Esophagus mucosa (tissue), 1 donor: ENCODE measurements at places on chromosomes 16 and 17.

- peak; percentile 18 for ATAC-seq
Observed at GRCh38 chr16:90032674-90033331, 13.5 kb upstream of the DBNDD1 start.

DNA sequence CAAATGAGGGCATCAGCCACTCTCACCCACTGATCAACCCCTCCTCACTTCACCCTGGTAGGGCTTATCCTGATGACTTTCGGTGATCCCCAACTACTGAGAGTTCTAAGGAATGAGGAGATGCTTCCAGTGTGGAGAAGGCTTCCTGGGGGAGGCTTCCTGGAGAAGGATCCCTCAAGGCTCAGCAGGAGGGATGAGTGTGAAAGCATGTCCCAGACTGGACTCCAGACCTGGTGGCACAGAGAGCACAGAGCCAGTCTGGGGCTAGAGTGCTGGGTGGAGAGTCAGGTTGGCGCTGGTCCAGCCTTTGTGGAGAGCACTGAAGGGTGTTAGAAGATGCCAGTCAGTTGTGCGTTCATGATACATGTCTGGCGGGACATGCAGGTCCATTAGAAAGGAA, 53.7 kb downstream of the PLD6 start:
- no peak for ATAC-seq

DNA sequence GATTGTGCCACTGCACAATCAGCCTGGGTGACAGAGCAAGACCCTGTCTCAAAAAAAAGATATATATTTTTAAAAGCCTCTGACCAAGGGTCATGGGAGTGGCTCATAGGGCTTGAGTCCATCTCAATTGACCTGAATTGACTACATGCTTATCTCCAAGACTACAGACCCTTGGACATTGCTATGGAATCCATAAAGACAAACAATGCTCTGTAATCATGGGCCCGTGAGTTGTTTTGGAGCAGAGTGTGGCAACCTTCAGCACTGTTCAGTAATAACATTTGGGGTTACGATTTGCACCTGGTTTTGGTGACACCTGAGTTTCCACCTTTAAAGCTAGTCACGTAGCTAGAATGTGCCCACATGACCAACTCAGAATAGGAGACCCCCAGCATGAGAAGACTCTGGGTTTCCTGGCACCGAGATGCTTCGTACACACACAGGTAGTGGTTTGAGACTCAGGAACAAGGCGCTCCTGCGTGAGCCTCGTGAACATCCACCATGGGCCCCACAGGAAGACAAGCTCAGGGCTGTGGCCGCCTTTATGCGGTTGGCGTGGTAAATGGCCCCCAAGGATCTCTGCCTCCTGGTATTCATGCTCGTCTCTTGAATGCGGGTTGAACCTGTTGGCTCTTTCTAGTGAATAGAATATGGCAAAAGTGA, 66.6 kb upstream of the RPH3AL start:
- no peak for ATAC-seq

- ATAC-seq = no peak
Observed at GRCh38 chr17:50837286-50837979, 2.0 kb downstream of the WFIKKN2 start.

DNA sequence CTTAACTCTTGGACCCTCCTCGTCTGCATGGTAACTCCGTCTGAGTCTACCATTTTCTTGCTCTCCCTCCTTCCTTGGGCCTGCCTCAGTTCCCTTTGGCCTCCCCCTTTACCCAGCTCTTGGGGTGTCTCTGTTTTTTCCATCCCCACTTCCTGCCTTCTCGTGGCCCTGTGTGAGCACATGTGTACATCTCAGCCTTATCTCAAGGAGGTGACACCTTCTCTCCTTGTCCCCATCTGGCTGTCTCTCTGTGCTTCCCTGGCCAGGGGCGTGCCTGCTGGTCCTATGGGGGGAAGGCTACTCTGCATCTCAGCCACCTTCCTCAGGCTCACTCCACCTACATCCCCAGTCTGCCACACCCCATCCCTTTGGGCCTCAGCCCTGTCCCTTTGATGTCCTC, 6.6 kb downstream of the CTF1 start:
- peak; percentile 17 for ATAC-seq

DNA sequence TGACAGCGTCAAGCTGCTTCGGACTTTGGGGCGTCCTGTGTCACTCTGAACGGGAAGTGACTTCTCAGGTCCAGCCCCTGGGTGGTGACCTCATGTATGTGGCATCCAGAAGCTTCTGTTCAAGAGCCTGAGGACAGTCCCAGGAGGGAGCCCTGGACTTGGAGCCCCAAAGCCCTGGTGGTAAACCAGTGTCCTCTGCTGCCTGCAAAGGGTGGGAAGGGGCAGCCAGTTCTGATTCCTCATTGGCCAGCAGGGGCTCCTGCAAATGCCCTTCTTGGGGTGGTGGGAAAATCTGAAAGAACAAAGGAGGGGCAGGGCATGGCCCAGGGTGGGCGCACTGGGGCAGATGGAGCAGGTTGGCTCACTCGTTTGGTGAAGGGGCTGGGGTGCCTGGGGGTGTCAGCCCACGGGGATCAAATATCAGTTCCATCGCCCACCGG, 1.6 kb downstream of the OSGIN1 start:
- ATAC-seq = peak; percentile 53

DNA sequence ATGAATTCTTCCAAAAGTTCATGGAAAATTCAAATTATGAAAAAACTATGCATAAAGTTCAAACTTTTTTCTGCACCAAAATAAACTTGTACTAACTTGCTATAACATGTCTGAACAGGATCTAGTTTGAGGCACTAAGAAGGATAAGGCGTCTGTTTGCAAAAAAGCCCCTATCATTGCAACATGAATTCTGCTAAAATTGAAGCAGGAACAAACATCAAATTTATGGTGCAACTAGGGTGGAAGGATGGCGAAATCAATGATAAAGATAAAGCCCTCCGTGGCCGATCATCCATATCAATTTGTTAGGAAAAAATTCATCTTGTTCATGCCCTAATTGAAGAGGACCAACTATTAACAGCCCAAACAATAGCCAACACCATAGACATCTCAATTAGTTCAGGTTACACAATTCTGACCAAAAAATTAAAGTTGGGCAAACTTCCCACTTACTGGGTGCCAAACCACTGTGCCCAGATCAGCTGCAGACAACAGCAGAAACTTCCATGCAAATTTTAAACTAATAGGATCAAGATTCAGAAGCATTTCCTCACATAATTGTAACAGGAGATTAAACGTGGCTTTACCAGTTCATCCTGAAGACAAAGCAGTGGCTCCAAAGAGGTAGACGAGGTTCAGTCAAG, 12.9 kb downstream of the IL21R start:
- ATAC-seq = no peak

DNA sequence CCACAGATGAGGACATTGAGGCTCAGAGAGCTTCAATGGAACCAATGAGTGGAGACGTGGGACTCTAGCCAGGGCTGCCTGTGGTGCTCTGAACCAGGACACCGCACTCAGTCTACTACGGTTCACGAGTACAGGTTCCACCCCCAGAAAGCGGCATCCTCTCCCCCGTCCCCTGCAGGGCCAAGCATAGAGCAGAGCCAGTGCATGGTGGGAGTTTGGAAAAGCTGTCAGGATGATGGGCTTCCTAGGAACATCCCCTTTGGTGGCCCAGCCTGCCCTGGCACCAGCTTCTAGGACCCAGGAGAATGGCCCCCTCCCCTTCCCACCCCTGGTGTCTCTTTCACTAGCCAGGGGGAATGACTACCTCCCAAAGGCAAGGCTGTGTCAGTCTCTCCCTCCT, 8.4 kb downstream of the ZNF319 start:
- no peak for ATAC-seq

GRCh38 chr16:1049113-1049975, 23.2 kb upstream of the SSTR5 start:
- ATAC-seq = no peak

GRCh38 chr16:86910161-86910769, 331.9 kb downstream of the FOXL1 start:
- ATAC-seq = no peak

- peak; percentile 49 for ATAC-seq
Observed at GRCh38 chr17:46108550-46109110, 84.6 kb downstream of the KANSL1 start.

- ATAC-seq = peak; percentile 32
Observed at GRCh38 chr16:1057252-1057932, 15.2 kb upstream of the SSTR5 start.

GRCh38 chr16:70433458-70434103, 5.3 kb downstream of the ST3GAL2 start:
- peak; percentile 17 for ATAC-seq

- no peak for ATAC-seq
Observed at GRCh38 chr16:85610059-85610445, 3.1 kb upstream of the GSE1 start.

GRCh38 chr16:28182183-28182582, 29.6 kb downstream of the XPO6 start:
- no peak for ATAC-seq

GRCh38 chr17:58059141-58059540, 24.1 kb upstream of the DYNLL2 start:
- ATAC-seq = no peak

- ATAC-seq = no peak
Observed at GRCh38 chr17:70675070-70675590, 505.8 kb downstream of the KCNJ2 start.

GRCh38 chr17:5035315-5035714, at the start of gene SLC52A1:
SLC52A1 (minus strand) TSS chr17:5035426; CDS start chr17:5034606, 820 bp downstream.
- peak; percentile 55 for ATAC-seq

DNA sequence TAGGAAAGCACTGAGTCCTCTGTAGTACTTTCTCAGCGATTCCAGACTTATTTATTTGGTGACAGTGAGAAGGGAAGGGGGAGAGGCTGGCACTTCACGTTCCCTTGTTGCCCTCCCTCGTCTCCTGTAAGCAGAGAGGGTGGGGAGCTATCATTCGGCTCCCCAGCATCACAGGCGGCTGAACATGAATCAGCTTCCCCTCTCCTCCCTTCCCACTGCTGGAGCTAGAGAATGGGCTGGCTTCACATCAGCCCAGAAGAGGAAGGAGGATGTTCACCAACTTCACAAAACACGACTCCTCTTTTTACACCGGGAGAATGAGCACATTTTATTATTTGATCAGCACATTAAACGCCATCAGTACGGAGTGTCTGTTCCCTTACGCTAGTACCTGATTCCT, 6.7 kb upstream of the CMIP start:
- no peak for ATAC-seq

GRCh38 chr17:29146369-29146972, 33.7 kb downstream of the MYO18A start:
- no peak for ATAC-seq

DNA sequence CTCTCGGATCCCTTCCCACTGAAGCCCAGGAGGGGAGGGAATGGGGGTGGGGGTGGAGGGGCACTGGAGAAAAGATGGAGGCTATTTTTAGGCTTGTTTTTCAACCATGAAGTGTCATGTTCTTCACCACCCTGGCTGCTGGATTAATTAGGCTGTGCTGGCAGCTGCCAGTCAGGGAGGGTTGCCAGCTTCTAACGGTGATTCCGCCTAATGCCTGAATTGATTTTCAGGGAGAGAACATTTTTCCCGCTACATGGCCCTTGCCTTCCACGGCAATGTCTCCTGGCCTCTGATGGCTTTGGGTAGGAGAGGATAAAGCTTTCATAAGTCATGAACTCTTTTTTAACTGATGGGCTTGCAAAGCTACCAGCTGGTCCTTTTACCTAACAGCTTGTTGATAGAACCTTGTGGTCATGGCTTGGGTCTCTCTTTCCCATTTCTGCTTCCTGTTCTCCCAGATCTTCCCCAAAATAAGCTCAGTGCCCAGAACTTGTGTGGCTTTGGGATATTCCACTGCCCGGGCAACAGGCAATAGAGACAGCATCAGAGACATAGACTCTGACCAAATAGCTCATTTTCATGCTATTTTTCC, 167.4 kb downstream of the PITPNC1 start:
- ATAC-seq = no peak

DNA sequence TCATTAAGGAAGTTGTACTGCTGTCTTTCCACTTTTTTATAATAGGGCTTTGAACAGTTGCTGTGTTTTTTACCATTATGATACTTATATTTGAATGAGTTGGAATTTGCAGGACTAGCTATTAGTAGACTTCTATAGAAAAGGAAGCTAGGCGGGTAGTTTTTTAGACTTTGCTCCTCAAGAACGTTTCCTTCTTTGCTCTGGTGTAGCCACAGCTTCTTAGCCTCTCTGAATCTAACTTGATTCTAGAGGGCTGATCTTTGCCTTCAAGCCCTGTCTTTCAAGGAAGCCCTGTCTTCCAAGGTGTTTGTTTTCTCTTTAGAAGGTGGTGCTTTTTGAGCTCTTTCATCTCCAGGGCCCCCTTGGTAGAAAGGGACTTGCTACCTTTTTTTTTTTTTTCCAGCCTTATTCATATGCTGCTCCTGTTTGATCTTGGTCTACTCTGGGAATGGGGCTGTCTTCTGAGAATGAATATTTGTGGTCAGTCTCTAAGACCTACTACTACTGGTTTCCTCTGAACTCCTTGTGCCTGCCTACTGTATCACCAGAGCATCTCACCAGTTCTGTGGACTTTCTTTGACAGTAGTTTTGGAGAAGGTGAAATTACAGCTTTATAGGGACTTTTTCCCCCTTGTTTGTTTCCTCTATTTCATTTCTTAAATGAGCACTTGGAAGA, 52.3 kb upstream of the RASL10B start:
- no peak for ATAC-seq

DNA sequence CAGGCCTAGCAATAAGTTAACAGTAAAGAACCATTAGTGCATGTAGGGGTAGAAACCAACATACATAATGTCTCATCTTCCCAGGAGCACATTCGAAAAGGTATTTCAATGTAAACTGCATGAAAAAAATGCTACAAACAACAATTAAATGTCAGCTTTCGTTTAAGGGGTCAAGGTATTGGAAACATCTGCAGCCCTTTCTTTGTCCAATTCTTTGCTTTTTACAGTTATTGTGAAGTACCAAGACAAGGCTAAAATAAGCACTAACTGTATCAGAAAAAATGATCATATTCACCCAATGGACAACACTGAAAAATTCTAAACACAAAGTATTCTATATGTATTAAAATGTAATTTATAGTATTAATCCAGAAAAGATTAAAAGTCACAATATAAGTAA, 37.9 kb downstream of the GPATCH8 start:
- ATAC-seq = no peak

- peak; percentile 83 for ATAC-seq
Observed at GRCh38 chr16:68902003-68902968, 59.0 kb downstream of the TANGO6 start.

DNA sequence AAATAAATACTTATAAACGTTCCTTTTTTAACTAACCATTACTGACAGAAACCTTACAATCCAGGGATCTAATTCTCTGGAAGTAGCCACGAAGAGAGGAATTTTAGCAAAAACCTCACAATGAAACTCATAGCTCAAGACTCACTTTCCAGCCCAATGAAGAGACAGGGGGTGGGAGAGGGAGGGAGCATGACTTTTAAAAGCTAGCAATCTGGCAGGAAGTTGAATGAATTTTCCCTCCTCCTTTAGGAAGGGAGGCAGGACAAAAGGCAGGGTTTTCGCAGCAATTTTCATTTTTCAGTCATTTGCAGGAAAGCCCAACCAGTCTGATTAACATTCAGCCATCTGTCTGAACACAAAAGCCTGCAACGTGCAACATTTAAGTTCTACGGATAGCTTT, 381.5 kb upstream of the PSMD7 start:
- ATAC-seq = no peak

GRCh38 chr17:6786618-6787017, 10.6 kb downstream of the FBXO39 start:
- peak; percentile 77 for ATAC-seq
